RCC 7860 (cell line): ENCODE measurements at places on chromosomes 12 and 14.

GRCh38 chr14:105043641-105044040, 21.6 kb downstream of the GPR132 start:
- no peak for DNase-seq

GRCh38 chr14:100305324-100306100, 732 bp downstream of the SLC25A29 start:
- no peak for DNase-seq

GRCh38 chr12:58378028-58378427, 436.7 kb downstream of the ATP23 start:
- no peak for DNase-seq

- peak; percentile 85 for DNase-seq
These were observed 720.9 kb upstream of the TBX3 start for GRCh38 chr12:115404761-115405470.

GRCh38 chr12:6215120-6215807, 15.1 kb downstream of the CD9 start:
- no peak for DNase-seq

DNA sequence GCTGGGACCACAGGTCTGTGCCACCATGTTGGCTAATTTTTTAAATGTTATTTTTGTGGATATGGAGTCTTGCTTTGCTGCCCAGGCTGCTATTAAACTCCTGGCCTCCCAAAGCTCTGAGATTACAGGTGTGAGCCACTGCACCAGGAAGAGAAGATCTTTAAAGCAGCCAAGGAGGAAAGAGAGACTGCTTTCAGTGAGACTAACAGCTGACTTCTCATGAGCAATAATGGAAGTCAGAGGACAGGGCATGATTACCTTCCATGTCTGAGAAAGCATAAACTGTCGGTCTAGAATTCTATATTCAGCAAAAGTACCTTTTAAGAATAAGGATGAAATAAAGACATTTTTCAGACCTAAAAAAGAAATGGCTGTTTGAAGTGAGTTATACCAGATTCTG, 57.3 kb upstream of the CHGA start:
- no peak for DNase-seq

DNA sequence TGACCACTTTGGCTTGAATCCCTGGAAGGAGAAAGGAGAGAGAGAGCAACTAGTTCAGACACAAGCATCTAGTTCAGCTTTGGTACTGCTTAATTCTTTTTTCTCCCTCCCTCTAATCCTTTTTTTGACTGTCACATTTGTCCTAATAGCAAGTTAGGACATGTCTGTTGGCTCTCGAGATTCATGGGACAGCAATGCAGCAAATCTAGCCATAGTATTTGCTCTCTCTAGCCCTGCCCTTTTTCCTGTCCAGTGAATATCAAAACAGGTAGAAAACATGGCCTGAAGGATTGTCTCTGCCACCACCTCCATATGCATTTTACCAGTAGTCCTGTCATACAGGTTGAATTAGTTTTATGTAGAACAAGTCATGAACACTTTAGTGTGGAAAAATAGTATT, 116.4 kb downstream of the PTPRB start:
- no peak for DNase-seq

- no peak for DNase-seq
These were observed 22.9 kb downstream of the KRT18 start for GRCh38 chr12:52971679-52972329.

- DNase-seq = no peak
These were observed 20.2 kb downstream of the E2F7 start for GRCh38 chr12:77045183-77045582.

- DNase-seq = no peak
These were observed 11.4 kb upstream of the KRT74 start for GRCh38 chr12:52585066-52585465.

DNA sequence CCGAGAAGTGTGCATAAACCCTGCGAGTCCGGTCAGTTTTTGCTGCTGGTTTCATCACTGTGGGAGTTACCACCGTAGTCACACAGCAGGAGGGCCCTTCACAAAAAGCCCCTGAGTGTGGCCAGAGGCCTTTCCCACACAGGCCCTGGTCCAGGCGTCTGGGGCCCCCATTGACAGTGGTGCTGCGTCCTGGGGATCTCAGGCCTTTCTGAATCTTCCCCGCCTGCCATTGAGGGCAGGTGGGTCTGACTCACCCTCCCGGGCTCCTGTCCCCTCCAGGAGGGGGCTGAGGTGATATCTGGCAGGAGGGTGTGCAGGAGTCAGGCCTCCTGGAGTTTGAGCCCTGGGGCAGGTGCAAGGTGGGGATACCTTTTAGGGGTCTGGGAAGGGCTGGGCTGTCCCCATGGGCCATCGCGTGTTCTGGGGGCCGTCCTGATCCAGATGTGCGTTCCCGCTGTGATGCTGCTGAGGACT, 358.5 kb downstream of the TMEM121 start:
- DNase-seq = no peak

DNA sequence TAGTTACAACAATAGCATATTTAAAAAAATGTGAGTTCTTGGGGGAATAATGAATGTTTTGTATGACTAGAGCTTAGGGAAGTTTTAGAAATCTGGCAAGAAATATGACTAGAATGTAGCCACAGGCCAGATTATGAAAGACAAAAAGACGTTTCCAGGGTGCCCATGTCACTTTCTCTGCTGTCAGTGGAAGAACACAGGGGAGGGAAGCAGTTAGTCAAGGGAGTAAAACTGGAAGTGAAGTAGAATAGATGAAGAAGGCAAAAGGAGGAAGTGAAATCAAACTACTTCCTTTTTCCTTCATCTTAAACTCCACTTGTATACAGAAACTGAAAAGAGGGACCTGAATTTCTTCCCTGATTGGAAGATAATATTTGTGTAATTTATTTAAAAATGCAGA, 81.2 kb upstream of the ATP2B1 start:
- no peak for DNase-seq

GRCh38 chr14:73789989-73790581, 61.5 kb upstream of the PTGR2 start:
- peak; percentile 83 for DNase-seq

GRCh38 chr14:88323086-88323522, at the start of gene KCNK10:
Gene KCNK10, minus strand, starts transcription at chr14:88323269. Its CDS starts 471 bp downstream, at chr14:88322798.
- DNase-seq = no peak

DNA sequence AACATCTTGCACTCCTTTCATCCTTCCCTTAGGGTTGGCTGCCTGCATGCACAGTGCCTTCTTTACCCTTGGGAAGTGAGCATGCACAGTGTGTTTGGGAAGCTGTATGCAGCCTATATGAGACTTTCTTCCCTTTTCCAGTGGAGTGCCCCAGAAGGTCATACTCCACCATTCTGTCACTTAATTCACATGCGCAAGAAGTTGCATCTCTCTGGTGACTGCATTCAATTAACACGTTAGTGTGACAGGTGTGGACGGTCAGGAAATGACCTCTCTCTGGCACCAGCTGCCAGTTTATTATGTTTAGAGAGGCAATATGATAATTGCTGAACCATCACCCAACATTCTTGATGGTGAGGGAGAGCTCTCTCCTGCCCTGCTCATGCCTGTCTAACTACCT, 770.0 kb downstream of the FLRT2 start:
- no peak for DNase-seq

- DNase-seq = no peak
These were observed 991 bp upstream of the RCOR1 start for GRCh38 chr14:102591372-102591943.

GRCh38 chr14:90698379-90698869, 117.8 kb downstream of the TTC7B start:
- DNase-seq = no peak

GRCh38 chr12:6729186-6729585, 5.3 kb downstream of the COPS7A start:
- DNase-seq = no peak

DNA sequence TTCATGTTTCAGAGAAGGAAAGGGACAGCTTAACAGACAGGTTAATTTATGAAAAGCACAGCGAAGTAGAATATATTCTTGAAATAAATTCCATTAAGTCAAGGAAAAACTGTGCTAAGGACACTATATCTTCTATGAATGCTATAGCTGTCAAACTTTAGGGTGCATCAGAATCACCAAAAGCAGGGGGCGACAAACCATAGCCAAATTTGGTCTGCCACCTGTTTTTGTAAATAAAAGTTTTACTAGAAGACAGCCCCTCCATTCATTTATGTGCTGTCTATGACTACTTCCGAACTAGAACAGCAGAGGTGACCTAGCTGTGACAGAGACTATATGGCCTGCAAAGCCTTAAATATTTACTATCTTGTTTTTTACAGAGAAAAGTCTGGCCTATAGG, 25.9 kb downstream of the PPP4R3A start:
- DNase-seq = no peak

DNA sequence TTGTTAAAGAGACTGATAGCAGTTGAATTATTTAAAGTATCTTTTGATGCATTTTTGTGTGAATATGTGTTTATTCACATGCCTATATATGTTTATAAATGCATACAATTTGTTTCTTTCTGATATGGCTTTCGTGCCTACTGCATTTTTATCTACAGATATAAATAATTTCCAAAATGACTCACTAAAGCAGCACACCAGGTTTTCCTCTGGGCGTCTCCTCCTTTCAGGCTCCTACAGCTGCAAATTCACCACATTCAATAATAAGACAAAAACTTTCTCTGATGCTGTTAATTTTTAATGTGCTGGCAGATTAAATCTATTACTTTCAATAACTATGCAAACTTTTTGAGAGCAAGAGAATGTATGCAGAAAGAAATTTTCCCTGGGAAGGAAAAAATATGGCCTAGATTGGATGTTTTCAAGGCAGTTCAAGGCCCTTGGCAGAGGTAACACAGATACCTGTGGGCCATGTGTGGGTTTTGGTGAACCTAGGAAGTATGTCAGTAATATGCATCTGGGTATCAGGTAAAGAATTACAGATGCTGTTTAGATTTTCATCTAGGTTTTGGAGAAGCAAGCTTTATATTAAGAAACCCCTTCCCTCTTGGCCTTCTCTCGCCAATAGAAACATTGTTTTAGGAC, 381.8 kb downstream of the EGLN3 start:
- DNase-seq = no peak

GRCh38 chr12:113471619-113472171, at the start of gene LHX5:
Gene LHX5, minus strand, starts transcription at chr12:113471871. Its CDS starts 373 bp downstream, at chr12:113471498.
- DNase-seq = no peak

- no peak for DNase-seq
These were observed 234.2 kb upstream of the FBXO33 start for GRCh38 chr14:39666386-39666785.

- no peak for DNase-seq
These were observed 368.3 kb downstream of the ADGRD1 start for GRCh38 chr12:131321988-131322387.

GRCh38 chr12:74537126-74537706, 419 bp upstream of the ATXN7L3B start:
- peak; percentile 56 for DNase-seq

GRCh38 chr14:35046751-35047536, 872 bp downstream of the FAM177A1 start:
- no peak for DNase-seq

- peak; percentile 33 for DNase-seq
These were observed 8.3 kb upstream of the GOLGA5 start for GRCh38 chr14:92785667-92786426.

DNA sequence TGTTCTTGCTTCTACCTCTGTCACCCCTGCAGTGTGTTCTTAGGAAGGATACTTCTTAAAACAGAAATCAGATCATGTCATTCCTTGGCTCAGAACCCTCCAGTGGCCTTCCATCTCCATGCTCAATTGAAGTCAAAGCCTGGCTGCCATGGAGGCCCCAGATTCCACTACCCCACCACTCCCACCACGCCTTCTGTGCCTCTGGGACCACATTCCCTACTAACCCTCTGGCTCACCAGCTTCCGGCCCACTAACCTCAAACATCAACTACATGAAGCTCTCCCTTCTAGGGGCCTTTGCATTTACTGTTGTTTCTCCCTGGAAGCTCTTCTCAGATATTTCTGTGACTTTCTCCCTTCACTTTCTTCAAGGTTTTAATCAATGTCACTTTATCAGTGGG, 76.1 kb upstream of the REP15 start:
- DNase-seq = no peak

DNA sequence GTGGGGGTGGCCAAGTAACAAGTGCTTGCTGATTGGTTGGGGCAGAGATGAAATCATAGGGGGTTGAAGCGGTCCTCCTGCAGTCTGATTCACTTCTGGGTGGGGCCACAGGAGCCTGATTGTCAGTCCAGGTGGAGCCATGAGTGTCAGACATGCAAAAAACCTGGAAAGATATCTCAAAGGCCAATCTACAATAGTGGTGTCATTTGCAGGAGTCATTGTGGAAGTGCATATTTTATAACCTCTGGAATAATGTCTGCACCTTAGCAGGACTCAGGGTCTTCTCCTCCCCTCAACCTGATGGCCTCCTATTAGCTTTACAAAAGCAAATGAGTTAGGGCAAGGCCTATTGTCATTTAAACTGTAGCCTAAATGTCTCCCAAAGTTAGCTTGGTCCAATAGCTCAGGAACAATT, 241.4 kb downstream of the NUAK1 start:
- DNase-seq = no peak

- DNase-seq = no peak
These were observed 67.7 kb upstream of the PTHLH start for GRCh38 chr12:28040246-28040645.

- peak; percentile 56 for DNase-seq
These were observed 571.4 kb upstream of the ATP2B1 start for GRCh38 chr12:90280033-90280432.

GRCh38 chr12:77082021-77082420, 16.7 kb upstream of the E2F7 start:
- no peak for DNase-seq

- DNase-seq = no peak
These were observed 314.3 kb downstream of the TRHDE start for GRCh38 chr12:72586456-72586855.

- no peak for DNase-seq
These were observed 827.9 kb downstream of the FLRT2 start for GRCh38 chr14:86357876-86358275.

- DNase-seq = peak; percentile 78
These were observed 2.6 kb upstream of the KLRK1 start for GRCh38 chr12:10392394-10392930.

GRCh38 chr14:49955024-49955423, 62.1 kb downstream of the ARF6 start:
- peak; percentile 10 for DNase-seq

DNA sequence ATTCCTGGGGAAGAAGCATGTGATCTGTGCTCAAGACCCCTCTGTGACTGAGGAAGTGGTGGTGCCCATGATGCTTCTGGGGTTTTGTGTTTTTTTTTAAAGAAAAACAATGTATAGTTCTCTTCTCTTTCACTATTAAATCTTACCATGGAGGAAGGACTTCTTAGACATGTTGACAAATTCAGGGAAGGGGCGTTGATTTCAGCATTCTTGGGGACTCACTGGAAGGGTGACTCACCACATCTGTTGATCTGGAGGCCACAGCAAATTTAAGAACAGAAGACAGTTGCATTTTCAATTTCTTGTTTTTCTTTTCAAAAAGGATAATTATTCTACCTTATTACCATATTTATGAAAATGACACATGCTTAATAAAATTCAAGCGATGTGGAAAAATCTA, 152.9 kb upstream of the RTL1 start:
- DNase-seq = no peak
